ENCODE measurements at places on chromosomes 4 and X.

- no peak for DNase-seq
Observed at GRCh38 chr4:2301225-2301642, 39.3 kb upstream of the MXD4 start.

GRCh38 chr4:138977524-138977923 lies 38.1 kb upstream of the NOCT start:
- DNase-seq, result no peak

DNA sequence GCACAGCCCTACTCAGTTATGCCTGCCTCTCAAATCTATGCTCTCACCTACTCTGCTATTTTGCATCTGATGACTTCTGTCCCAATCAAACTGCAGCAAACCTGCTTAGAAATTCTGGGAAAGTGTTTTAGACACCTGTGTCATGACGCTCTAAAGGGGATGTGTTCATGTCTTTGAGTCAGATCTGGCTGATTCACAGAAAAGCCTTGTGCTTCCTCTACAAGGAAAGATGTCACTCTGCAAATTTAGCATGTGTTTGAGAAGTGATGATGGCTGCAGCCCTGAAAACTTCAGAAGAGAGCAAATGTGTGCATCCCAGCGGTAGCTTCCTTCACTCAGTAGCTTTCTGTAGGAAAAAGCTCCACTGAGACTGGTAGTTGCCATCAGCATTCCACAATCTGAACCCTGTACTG lies 235.4 kb downstream of the MGST2 start:
- no peak for DNase-seq

DNA sequence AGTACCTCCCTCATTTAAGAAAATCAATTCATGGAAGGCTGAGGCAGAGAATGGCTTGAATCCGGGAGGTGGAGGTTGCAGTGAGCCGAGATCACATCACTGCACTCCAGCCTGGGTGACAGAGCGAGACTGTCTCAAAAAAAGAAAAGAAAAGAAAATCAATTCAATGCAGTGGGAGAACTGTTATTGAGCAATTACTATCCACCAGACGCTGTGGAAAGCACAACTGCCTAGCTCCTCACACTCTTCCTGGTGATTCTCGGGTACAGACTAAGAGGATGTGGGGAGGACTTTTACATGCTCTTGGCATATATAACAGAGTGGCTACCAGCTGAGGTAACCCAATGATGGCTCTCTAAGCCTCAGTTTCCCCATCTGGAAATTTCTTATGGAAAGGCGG lies 2.7 kb upstream of the TMSB4X start:
- no peak for DNase-seq

DNA sequence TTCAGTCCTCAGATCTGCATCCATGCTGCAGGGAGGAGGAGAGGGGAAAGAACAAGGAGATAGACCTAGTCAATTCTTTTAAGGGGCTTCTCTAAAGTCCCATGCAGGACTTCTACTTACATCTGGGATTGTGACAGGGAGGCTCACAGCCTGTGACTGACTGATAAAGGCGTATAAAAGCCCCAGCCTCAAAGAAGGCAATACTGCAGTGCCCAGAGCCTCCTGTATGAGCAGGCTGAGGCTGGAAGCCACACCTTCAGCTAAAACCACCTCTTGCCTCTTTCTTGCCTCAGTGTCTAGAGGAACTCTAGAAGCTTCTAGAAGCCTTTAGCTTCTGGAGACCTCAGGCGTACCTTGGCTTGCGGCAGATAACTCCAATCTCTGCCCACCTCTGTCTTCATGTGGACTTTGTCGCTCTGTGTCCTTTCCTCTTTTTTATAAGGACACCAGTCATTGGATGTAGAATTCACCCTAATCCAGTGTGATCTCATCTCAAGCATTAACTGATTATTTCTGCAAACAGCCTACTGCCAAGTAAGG lies 6.0 kb upstream of the ZCCHC4 start:
- DNase-seq, result no peak

Measured in CD4-positive, alpha-beta T cell treated with Interleukin-12 subunit alpha and Interleukin-12 subunit beta, for 1 hour (primary cell).